ENCODE measurements at places on chromosomes 5 and 9.
A peak's percentile ranks its signal among the peaks of the same experiment; 100 is the strongest.

GRCh38 chr9:10237584-10237983 is 375.2 kb downstream of the PTPRD start:
- no peak for DNase-seq

- no peak for DNase-seq
Measured at GRCh38 chr5:176700239-176700847, 53.1 kb downstream of the TSPAN17 start.

DNA sequence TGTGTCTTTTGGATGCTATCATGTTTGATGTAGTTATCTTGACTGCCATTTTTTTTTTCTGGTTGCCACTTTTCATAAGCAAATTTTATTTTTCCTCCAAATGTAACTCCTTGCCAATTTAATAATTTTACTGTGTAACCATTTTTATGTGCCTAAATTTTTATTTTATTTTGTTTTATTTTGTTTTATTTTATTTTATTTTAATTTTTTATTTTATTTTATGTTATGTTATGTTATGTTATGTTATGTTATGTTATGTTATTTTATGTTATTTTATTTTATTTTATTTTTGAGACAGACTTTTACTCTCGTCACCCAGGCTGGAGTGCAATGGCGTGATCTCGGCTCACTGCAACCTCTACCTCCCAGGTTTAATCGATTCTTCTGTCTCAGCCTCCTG is 107.8 kb upstream of the DHFR start:
- no peak for DNase-seq

GRCh38 chr5:57348376-57349140 is 134.1 kb downstream of the ACTBL2 start:
- DNase-seq = no peak

- no peak for DNase-seq
Measured at GRCh38 chr9:119272500-119273211, 96.6 kb downstream of the BRINP1 start.

GRCh38 chr5:34717426-34718327 is 61.5 kb downstream of the RAI14 start:
- peak; percentile 97 for DNase-seq

- no peak for DNase-seq
Measured at GRCh38 chr5:173056783-173057061, 570 bp downstream of the CREBRF start.

GRCh38 chr5:88722546-88723073 is 160.4 kb downstream of the MEF2C start:
- DNase-seq = no peak

GRCh38 chr5:73274121-73274520 is 101.1 kb downstream of the TMEM174 start:
- no peak for DNase-seq

GRCh38 chr9:126532019-126532462 is 81.7 kb upstream of the LMX1B start:
- DNase-seq = no peak

GRCh38 chr5:81316571-81316970 is 15.2 kb downstream of the ZCCHC9 start:
- DNase-seq = no peak

GRCh38 chr9:127507751-127508648 is 56.7 kb downstream of the LRSAM1 start:
- DNase-seq = no peak

- DNase-seq = no peak
Measured at GRCh38 chr9:16002816-16003215, 450.0 kb downstream of the CCDC171 start.

DNA sequence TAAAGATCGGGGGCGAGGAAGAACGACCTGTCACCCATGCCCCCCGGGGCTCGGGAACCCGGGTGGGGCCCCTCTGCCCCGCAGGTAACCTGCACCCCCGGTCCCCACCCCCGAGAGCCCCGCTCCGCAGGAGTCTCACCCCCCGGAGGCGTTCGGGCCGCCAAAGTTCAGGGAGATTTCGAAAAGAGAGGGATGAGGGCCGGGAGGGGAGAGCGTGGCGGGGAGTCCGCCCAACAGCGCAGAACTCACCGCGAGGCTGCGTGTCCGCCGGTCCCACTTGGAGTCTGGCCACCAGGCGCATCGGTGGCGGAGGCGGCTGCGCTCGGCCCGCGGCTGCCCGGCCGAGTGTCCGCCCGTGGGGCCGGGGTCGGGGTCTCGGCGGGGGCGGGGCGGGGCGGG is at the start of gene PHF19:
Gene PHF19, minus strand, starts transcription at position 347 of the 399 bp plus-strand sequence. CDS start 2,447 bp downstream, outside the sequence.
- no peak for DNase-seq

DNA sequence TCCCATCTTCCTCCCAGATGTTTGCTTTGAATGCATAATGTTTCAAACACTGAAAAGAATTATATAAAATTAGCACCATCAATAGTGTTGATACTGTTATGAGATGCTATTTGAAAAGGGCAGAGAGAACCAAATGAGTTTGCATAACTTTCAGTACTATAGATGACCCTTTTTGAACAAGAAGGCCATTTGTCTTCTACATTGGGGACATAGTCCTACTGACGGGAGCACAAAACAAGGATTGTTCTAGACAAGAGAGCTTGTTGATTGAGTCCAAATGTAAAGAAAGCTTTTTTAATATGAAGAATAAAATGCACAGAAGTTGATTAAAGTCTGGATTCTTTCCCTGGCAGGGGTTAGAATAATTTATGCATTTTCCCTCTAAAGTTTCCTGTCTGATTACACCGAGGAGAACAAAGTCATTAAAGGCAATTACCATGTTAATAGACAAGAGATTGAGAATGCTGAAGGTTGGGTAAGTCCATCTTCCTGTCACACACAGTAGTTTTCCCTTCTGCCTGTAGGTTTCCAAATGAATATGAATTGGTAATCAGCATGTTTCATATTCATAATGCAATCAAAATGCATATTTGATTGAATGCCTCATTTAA is 32.8 kb upstream of the ADCY2 start:
- DNase-seq = no peak

DNA sequence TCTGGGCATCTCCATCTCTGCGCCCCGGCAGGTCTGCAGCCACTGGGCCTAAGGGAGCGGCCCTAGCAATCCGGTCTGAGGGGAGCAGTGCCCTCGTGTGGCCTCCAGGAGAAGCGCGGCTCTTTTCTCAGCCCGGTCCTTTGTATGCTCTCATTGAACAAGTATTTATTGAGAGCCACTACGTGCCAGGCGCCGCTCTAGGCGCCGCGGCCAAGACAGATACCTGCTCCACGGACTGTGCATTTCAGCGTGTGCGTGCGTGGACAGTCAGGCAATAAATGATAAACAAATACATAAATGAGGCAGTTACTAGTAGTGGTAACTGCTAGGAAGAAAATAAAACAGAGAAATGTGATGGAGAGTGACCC is 2.3 kb upstream of the SLC4A9 start:
- DNase-seq = no peak

DNA sequence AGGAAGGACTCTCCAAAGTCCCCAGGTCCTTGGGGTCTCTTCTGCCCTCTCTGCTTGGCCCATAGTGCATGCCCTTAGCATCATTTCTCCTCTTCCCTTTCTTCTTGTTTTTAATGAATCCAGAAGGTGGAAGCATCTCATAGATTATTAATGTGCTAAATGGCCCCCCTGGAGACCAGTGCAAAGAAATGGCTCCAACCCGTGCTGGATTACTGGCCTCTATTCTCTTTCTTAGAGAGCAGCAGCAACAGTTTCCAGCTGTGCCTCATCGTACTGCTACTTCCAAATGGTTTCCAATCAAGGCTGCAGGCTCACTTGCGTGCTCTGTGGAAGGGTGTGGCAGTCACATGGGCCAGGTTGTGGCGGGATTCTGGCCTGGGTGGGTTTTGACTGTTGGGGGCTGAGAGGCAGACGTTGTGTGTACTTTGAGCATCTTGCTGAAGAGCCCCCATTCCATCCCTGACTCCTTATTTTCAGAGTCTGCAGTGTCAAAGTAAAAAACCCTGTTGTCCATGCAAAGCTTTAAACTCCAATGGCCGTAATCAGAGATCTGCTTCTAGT is 139.7 kb downstream of the GABBR2 start:
- DNase-seq = no peak

DNA sequence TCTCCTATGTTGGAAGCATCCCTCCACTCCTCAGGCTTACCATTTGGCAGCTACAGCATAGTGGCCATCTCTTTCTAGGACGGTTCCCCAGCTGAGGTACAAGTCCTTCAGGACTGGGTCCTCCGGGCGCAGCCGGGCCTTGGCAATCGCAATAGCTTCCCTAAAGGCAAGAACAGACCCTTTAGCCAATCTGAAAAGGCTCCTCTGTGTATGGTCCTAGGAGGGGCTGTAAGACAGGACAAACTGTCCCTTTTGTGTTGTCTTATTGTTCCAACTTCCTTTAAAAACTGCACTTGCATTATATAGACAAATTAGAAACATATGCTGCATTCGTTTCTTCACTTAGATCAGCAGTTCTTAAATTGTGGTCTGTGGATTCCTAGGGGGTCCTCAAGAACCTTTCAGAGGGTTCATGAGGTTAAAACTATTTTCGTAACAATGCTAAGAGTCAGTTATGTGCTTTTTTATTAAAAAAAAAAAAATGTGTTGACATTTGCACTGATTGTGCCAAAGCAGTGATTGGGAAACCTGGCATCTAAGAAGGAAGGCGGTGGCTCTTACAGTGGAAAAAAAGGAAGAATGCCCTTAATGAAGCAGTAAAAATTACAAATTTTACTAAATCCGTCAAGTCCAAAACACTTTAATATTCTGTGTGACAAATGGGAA is 38.7 kb downstream of the GEMIN5 start:
- DNase-seq = no peak

GRCh38 chr9:131398204-131398603 is 4.3 kb downstream of the PRRC2B start:
- no peak for DNase-seq

GRCh38 chr9:92480291-92480771 is 2.0 kb downstream of the ASPN start:
- DNase-seq = no peak

DNA sequence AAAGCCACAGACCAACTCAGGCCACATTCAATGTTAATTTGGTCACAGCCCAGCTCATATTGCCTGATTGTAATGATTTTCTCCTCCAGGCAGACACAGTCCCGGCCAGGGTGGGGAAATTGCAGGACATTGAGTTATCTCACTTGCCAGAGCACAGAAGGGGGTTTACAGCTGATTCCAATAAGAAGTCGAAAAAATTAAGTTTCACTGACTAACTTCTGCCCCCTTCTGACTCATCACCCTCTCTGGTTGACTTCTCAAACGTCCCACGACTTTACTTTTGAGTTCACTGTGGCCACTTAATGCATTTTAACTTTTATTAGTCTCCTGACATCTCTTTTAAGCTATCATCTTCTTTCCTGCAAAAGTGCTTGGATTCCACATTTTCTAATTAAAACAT is 321.4 kb upstream of the WWC1 start:
- DNase-seq = no peak

DNA sequence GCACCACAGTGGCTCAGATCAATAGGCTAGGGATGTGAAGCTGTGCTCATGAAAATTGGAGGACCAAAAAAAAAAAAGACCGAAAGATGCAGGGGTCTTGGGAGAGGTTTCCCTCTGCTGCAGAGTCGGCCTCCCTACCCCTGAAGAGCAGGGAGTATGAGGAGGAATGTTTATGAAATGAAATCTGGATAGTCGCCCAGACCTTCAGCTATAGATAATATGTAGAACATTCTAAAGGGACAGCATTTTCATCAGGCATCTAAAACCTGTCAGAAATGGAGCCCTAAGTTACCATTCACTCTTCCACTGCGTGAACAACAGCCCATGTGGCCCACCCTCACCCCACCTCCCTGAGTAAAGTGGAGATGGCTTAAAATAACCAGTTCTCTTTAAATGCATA is 122.9 kb downstream of the TMEM174 start:
- no peak for DNase-seq

DNA sequence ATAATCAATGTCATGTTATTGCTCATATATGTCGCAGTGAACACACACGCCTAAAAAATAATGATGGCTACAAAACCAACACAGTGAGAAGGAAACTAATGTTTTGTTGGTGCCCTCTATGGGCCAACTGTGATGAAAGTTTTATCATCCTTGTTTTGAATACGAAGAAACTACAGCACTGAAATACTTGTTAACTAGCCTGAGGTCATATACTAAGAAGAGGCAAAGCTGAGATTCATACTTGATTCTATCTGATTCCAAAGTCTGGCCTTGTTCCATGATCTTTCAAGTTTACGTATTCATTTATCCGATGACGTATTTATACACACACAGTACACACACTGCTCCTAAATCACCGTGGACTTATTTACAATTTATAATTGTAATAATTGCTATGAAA is 16.1 kb upstream of the DRD1 start:
- no peak for DNase-seq

GRCh38 chr5:151063142-151063989 is 17.5 kb downstream of the TNIP1 start:
- DNase-seq = no peak

DNA sequence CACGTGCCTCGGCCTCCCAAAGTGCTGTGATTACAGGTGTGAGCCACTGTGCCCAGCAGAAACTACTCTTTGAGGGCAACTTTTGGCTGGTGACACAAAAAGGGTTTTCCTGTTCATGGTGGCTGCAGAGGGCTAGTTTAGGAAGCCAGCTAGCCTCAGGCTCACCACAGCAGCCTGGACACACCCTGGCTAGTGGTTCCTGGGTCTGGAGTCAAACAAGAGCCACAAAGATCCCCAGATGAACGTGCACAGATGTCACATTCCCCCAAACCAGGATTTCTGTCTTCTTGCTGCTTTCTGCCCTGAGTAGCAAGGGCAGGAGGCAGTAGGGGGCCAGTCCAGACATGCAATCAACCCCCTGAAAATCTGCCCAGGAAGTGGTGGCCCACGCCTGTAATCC is 6.8 kb downstream of the HBEGF start:
- DNase-seq = no peak

DNA sequence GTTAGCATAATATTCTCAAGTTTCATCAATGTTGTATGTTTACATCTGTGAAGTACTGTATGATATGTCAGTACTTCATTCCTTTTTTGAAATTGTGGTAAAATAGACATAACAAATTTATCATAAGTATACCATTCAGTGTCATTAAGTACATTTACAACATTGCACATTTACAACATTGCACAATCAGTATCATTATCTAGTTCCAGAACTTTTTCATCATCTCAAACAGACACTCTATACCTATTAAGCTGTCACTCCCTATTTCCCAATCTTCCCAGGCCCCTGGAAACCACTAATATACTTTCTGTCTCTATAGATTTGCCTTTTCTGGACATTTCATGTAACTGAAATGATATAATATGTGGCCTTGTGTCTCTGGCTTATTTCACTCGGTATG is 75.1 kb upstream of the ATG10 start:
- DNase-seq = no peak

GRCh38 chr9:137294681-137295237 is 7.3 kb downstream of the NRARP start:
- no peak for DNase-seq

GRCh38 chr9:17653947-17654465 is 75.1 kb downstream of the SH3GL2 start:
- DNase-seq = no peak

GRCh38 chr9:108687006-108687987 is 168.5 kb downstream of the ACTL7B start:
- peak; percentile 34 for DNase-seq

GRCh38 chr9:32508728-32509127 is 17.3 kb downstream of the RIGI start:
- DNase-seq = no peak

- DNase-seq = no peak
Measured at GRCh38 chr9:134320126-134320867, 6.0 kb upstream of the RXRA start.

- DNase-seq = peak; percentile 50
Measured at GRCh38 chr9:108296056-108296455, 559.7 kb downstream of the ACTL7B start.

All from AG04449 (cell line).